ENCODE measurements at places on chromosomes 5 and 9. TPM values are rescaled to one million over a fixed set of nuclear protein-coding genes. Genes with fewer than 3 reads are reported as not detected.

DNA sequence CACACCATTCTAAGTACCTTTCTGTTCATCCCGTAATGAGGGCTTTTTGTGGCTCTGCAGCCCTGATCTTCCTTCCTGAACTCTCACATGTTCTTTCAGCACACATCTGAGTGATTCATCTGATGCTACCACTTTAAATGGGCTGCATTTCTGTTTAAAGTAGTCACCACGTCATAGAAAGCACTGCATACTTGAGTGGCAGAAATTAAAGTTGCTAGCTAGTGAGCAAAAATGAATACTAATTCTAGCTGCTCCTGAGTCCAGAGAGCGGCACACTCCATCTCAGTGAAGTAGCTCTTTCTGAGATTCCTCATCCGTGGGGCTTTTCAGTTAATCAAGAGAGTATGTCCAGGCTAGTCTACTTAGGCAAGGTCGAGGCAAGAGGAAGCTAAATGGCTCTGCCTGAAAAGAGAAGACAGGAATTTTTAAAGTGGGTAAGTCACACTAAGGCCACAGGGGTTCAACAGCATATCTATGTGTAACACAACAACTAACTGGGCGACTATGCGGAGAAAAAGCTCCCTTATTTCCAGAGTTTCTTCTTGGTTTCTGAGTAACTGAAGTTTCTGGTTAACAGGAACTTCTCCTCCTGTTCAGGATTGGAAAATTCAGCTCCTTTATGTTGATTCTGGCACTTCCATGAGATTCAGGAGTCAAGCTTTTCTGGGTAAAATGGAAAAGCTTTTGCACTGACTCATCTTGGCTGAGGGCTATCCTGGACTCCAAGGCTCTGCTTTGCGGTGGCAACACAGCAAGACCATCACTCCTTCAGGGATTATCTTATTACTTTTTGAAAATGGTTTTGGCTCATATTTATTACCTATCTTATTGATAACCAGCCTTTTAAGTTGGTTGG, 109.5 kb downstream of the TAF11L14 start:
- DNase-seq, result no peak

DNA sequence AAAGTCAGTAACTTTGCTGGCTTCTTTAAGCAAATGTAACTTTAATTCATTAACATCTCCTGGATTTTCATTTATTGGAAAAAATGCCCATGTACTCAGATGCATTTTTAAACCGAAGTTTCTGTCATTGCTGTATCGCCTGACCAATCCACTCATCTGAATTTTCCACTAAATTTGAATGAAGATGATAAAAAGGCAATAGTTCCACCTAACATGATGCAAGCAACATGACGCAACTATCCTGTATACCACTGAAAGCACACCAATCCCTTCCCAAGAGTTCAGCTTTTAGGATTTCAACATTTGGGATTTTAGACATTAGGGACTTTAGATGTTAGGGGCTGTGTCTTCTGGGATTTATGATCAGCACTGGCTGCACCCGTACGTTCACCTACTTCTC, 215.6 kb downstream of the KIF4B start:
- no peak for DNase-seq

DNA sequence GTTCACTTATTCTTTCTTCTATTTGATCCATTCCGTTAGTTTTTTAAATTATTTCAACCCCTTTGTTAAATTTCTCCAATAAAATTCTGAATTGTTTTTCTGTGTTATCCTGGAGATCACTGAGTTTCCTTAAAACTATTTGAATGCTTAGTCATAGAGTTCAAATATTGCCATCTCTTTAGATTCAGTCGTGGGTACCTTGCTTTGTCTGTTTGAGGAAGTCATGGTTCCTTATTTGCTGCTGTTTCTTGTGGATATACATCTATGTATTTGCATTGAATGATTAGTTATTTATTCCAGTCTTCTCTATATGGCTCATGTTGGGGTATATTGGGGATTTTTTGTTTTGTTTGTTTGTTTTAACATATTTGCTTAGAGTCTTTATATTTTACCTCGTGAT, 80.6 kb downstream of the HINT1 start:
- DNase-seq, result no peak

Gene SVEP1
- 0.29 TPM for total RNA-seq

Gene PCA3
- 0.32 TPM for total RNA-seq

Measured in endothelial cell of umbilical vein (primary cell).